ENCODE measurements at places on chromosomes 1 and 21. TPM values are rescaled to one million over a fixed set of nuclear protein-coding genes. Genes with fewer than 3 reads are reported as not detected.

- no peak for DNase-seq
These were observed 34.1 kb downstream of the NFIA start for GRCh38 chr1:61116421-61116820.

GRCh38 chr1:205137901-205138300 is 16.1 kb upstream of the RBBP5 start:
- DNase-seq = no peak

- DNase-seq = no peak
These were observed 16.0 kb upstream of the SCCPDH start for GRCh38 chr1:246708166-246708565.

The GJB5 gene
- total RNA-seq = not detected

The ALPL gene
- 55.3 TPM for total RNA-seq

All from posterior vena cava (tissue), 2 donors.